ENCODE measurements at places on chromosomes 2 and 18. TPM values are rescaled to one million over a fixed set of nuclear protein-coding genes. Genes with fewer than 3 reads are reported as not detected.

The FOXI3 gene
- not detected for total RNA-seq

The FAP gene
- total RNA-seq = 22.4 TPM

The SRD5A2 gene
- total RNA-seq = 0.32 TPM

The AQP12A gene
- total RNA-seq = not detected

The UPP2 gene
- total RNA-seq = 0.16 TPM

The C2orf80 gene
- total RNA-seq = not detected

The TYMS gene
- total RNA-seq = 1.3 TPM

The VIT gene
- 9.2 TPM for total RNA-seq

The EVX2 gene
- total RNA-seq = not detected

The SPRED2 gene
- 25.2 TPM for total RNA-seq

The QPCT gene
- total RNA-seq = 12.5 TPM

The METTL5 gene
- 43.6 TPM for total RNA-seq

The ERMN gene
- 1.4 TPM for total RNA-seq

The CPO gene
- total RNA-seq = 0.66 TPM

The PJVK gene
- 6.9 TPM for total RNA-seq

The INHA gene
- total RNA-seq = 0.73 TPM

The TMEM198 gene
- total RNA-seq = 1.6 TPM

The GPR155 gene
- total RNA-seq = 4.3 TPM

The ZC3H8 gene
- total RNA-seq = 38.3 TPM

The TRIM43 gene
- total RNA-seq = not detected

The GKN2 gene
- total RNA-seq = not detected

The RAMP1 gene
- 25.9 TPM for total RNA-seq

The FOSL2 gene
- total RNA-seq = 106 TPM

The ATOH8 gene
- 167 TPM for total RNA-seq

The LBH gene
- 18.2 TPM for total RNA-seq

The AKAIN1 gene
- total RNA-seq = not detected

The PARD6G gene
- total RNA-seq = 13.8 TPM

The WIPF1 gene
- total RNA-seq = 24.9 TPM

The SNORC gene
- 9.2 TPM for total RNA-seq

The KYNU gene
- total RNA-seq = 11.7 TPM

The PLA2R1 gene
- 27.9 TPM for total RNA-seq

The SLC19A3 gene
- 46.9 TPM for total RNA-seq

The AAMP gene
- total RNA-seq = 150 TPM

The PDE6D gene
- total RNA-seq = 25.6 TPM

The AMER3 gene
- not detected for total RNA-seq

The ADAM23 gene
- 0.66 TPM for total RNA-seq

The CTAGE1 gene
- total RNA-seq = not detected

The ZAP70 gene
- 7.3 TPM for total RNA-seq

The SPC25 gene
- total RNA-seq = 1.0 TPM

The SERPINB12 gene
- not detected for total RNA-seq

The SIGLEC15 gene
- total RNA-seq = 1.5 TPM

The VIL1 gene
- total RNA-seq = 2.9 TPM

The COL4A3 gene
- 3.3 TPM for total RNA-seq

The KCNS3 gene
- 61.6 TPM for total RNA-seq

The BCL2 gene
- total RNA-seq = 82.5 TPM

The C2orf15 gene
- 1.6 TPM for total RNA-seq

The POTEJ gene
- total RNA-seq = not detected

The EVA1A gene
- total RNA-seq = 10.4 TPM

The MBOAT2 gene
- total RNA-seq = 41.0 TPM

The IL1F10 gene
- total RNA-seq = not detected

The IKZF2 gene
- total RNA-seq = 34.4 TPM

The C2orf66 gene
- total RNA-seq = 1.2 TPM

The RND3 gene
- 105 TPM for total RNA-seq

The ZSWIM2 gene
- not detected for total RNA-seq

The MRPL33 gene
- 88.2 TPM for total RNA-seq

The SERPINB2 gene
- total RNA-seq = 16.2 TPM

The CPLX4 gene
- total RNA-seq = not detected

The DTNA gene
- 14.4 TPM for total RNA-seq

The SIX2 gene
- 0.98 TPM for total RNA-seq

All from breast epithelium (tissue), 4 donors.